ENCODE measurements at places on chromosomes 5 and 9.
A peak's percentile ranks its signal among the peaks of the same experiment; 100 is the strongest.

- DNase-seq, result no peak
Observed at GRCh38 chr5:144405991-144406390, 235.3 kb downstream of the KCTD16 start.

GRCh38 chr5:95162231-95162992 is 122.5 kb downstream of the MCTP1 start:
- DNase-seq, result no peak

- peak; percentile 88 for DNase-seq
Observed at GRCh38 chr5:50595199-50595598, 71.2 kb upstream of the PARP8 start.

DNA sequence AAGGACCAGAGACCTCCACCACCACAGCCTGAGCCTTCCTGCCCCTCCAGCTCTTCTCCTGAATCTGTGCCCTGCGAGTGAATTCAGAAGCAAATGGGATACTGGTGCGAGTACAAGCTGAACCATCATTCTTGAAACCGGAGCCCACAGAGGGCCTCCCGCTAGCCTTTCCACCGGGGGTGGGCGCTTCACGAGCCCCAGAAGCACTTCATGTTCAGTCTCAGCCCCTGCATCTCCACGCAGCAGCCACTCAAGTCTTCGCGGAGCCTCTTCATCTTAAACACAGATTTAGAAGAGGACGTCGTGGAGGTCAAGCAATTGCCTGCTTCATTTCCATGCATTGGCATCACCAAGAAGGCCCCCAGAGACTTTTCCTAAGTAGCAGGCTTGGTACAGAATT is 26.0 kb upstream of the OLFM1 start:
- no peak for DNase-seq

DNA sequence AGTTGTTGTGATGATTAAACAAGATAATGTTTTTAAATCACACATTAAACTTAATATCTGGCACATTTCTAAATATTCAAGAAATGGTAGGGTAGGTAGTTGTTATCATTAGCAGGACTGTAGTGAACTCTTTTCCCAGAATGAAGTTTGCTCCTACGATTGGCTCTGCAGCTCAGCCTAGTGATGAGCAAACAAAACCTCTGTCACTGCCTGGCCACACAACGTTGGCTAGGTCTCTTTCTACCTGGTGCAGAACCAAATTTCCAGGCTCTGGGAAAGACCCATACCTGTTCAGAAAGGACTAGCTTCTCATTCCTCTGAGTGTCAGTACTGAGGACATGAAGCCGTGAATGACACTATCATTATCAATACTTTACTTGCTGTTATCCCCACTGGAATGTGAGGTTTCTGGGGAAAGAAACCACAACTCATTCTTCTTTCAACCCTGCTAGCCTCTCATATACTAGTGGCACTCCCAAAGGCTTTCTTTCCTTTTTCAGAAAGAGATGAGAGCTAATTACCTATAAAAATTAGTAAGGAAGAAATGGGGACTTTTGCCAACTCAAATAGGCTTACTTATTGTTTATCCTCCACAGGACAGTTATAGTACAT is 219.3 kb upstream of the TRIM32 start:
- DNase-seq, result no peak

DNA sequence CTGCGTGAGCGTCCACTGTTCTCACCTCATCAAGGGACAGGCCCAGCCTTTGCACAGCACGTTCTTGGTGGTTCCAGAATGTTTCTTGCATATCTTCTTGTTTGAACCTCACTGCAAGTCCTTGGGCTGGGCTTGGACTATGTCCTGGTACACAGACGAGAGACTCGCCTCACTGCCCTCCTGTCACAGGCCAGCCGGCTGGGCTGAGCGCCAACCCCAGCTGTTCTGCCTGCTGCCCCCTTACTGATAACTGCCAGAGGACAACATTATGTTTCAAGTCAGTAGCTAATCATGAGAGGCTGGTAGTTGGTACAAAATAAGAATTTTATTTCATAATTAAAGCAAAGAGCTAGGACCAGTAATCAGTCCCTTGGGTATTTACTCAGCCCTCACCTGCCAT is 52.8 kb upstream of the LRRTM2 start:
- no peak for DNase-seq

DNA sequence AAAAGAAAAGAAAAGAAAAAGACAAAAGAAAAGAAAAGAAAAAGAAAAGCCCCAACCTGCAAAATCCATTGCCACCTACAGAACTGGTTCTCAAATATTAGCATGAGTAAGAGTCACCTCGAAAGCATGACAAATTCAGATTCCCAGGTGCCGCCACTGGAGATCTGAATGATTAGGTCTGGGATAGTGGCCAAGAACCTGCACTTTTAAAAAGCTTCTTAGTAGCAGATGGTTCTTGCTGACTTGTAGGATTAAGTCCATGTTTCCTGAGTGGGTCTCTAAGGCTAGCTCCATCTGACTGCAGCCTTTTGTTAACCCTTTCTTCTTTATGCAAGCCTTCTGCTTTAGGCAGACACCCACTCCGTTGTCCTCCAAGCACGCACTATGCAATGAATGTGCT is 178.5 kb upstream of the CDH18 start:
- DNase-seq, result no peak

DNA sequence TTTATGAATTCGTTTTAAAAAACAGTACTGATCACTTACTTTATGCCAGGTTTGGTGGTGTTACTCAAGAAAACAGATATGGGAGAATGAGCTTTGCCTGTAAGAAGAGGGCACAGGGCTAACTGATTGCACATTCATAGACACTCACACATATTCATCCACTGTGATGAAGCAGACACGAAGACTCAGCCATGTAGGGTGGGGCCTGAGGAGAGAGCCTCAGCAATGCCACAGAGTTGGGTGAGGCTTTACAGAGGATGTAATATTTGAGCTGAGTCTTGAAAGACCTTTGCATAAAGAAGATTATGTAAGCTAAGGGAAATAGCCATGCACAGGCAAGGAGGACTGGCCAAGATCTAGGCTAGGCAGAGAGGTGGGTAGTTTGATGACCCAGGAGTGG is 472.8 kb downstream of the PSAT1 start:
- peak; percentile 61 for DNase-seq
